ENCODE measurements at places on chromosomes 16 and 17. TPM values are rescaled to one million over a fixed set of nuclear protein-coding genes. Genes with fewer than 3 reads are reported as not detected.
A peak's percentile ranks its signal among the peaks of the same experiment; 100 is the strongest.

DNA sequence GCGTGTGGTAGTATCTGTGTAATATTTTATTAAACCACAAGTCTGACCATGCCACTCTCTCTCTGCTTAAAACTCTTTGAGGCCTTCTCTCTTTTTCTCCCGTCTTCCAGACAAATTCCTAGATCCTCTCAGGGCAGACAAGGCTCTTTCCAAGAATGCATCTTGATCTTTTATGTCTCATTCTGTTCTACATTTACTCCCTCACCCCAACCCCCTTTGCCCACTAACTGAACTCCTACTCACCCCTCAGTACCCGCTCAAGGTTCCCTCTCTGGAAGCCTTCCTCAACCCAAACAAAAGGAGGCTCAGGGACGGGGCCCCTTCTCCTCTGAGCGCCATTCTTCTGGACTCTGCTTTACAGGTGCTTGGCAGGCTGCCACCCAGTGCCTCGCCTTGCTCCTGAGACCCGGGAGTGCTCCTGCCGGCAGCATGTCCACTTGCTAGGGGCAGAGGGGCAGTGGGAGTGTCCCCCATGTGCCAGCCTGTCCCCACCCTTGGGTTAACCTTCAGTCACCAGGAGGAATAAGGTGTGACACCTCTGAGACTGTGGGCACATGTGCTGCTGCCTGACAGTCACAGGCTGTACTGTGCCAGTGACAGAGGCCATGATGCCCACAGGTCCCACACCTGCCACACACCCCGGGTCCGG, 9.2 kb downstream of the SLC13A2 start:
- H3K27me3 ChIP-seq = no peaks in the 10 kb centered on the region
- no peak for DNase-seq
- no peak overlapping the region for H3K4me3 ChIP-seq

DNA sequence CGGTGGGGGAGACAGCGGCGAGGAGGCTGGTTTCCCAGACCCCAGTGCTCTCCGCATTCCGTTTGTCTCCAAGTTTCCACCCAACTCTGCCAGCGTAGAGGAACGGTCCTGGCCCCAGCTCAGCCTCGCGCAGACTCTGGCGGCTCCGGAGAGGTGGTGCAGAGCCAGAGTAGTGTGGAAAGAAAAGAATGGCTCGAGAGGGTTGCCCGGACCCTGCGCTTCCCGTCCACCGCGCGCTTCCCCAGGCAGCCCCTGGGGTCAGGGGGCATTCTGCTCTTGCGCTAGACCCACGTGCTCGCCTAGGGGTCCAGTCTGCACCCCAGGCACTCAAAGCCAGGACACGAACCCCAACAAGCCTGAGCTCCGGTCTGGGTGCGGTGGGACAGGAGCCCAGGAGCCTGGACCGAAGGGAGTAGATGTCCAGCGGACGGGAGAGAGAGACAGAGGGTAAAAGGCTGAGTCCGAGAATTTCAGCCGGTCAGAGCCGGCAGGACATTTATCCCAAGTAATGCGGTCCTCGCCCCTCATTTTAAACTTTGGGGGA, 3.8 kb downstream of the PMP22 start:
- peaks cover 30% of the 10 kb centered on the region for H3K27me3 ChIP-seq
- H3K4me3 ChIP-seq = peak overlapping the region; percentile 77
- H3K36me3 ChIP-seq = peaks cover 33% of the 10 kb centered on the region
- peak; percentile 56 for DNase-seq
- peak overlapping the region; percentile 96 for H3K27ac ChIP-seq

GRCh38 chr17:44198721-44199552, 747 bp downstream of the ATXN7L3 start:
- DNase-seq = peak; percentile 69
- H3K27ac ChIP-seq = peak overlapping the region; percentile 96
- peaks cover 15% of the 10 kb centered on the region for H3K4me1 ChIP-seq
- H3K4me3 ChIP-seq = peak overlapping the region; percentile 67
- H3K36me3 ChIP-seq = peaks cover 33% of the 10 kb centered on the region

GRCh38 chr17:518047-518735, 165.6 kb upstream of the RPH3AL start:
- H3K27me3 ChIP-seq = no peaks in the 10 kb centered on the region
- peaks cover 41% of the 10 kb centered on the region for H3K36me3 ChIP-seq
- no peaks in the 10 kb centered on the region for H3K4me1 ChIP-seq
- H3K4me3 ChIP-seq = no peak overlapping the region

GRCh38 chr16:83808573-83809014, 816 bp downstream of the HSBP1 start:
- H3K27ac ChIP-seq = peak overlapping the region; percentile 81
- H3K4me3 ChIP-seq = peak overlapping the region; percentile 81
- H3K4me1 ChIP-seq = peaks cover 54% of the 10 kb centered on the region
- no peaks in the 10 kb centered on the region for H3K27me3 ChIP-seq
- no peak for DNase-seq

DNA sequence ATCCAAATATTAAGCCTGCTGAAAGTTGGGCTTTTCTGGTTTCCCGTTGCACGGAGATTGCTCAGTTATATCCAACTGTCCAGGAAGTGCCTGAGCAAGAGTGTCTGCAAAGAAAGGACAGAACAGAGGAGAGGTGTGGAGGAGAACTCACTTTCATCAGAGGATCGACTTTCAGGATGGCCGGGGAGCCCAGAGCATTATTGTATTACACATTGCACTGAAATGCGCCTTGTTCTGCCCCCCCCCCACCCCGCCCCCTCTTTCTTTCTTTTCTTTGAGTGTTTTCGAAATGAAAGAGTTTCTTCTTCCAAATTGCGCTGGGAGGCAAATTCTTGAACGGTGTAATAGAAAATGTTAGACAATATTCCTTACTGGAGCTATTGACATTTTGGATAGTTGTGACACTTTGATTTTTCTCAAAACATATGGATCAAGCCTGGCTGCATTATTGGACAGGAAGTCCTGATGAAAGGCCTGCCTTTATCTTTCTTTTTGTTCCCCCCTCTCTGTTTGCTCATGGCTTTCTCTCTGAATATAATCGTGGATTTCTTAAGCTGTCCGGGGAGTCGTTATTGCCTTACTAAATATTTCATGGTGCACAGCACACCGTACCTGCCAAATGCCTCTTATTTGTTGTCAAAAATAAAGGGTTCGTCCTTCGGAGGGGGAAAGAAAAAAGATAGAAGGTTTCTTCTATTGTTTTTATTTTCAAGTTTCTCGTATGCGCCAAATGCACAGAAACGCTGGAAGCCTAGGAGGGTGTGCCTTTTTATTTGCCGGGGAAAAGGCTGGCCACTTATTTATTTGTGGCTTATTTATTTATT, 110.8 kb downstream of the IRX3 start:
- H3K4me3 ChIP-seq = no peak overlapping the region
- no peak for DNase-seq
- H3K36me3 ChIP-seq = no peaks in the 10 kb centered on the region
- peaks cover 3% of the 10 kb centered on the region for H3K4me1 ChIP-seq
- no peak overlapping the region for H3K27ac ChIP-seq

DNA sequence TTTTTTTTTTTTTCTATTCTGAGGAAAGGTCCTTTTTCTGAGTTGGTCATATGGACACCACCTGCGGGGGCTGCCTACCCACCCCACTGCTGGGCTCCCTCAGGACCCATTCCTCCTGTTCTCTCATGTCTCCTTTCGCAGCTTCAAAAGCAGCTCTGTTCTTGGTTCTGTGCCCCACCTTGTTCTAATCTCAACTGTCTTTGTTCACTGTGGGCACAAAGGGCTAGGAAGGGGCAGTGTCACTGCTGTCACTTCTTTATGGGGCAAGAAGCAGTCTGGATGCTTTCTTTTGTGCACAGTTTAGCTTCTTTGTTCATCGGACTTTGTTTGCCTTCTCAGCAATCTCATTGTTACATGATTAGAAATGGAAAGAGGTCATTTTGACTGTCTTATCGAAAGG, 7.1 kb downstream of the GOSR2 start:
- peaks cover 36% of the 10 kb centered on the region for H3K4me1 ChIP-seq
- H3K4me3 ChIP-seq = no peak overlapping the region
- no peaks in the 10 kb centered on the region for H3K27me3 ChIP-seq
- peaks cover 29% of the 10 kb centered on the region for H3K36me3 ChIP-seq
- DNase-seq = no peak

The NACA2 gene
- total RNA-seq = not detected

All from heart left ventricle (tissue), 16 donors.